Colonic mucosa (tissue), 4 donors: ENCODE measurements at places on chromosomes 5 and 9.

- DNase-seq = no peak
Observed at GRCh38 chr9:97873882-97874281, 20.9 kb downstream of the FOXE1 start.

GRCh38 chr5:157248821-157249470 is 17.0 kb upstream of the CYFIP2 start:
- peak; percentile 49 for DNase-seq

DNA sequence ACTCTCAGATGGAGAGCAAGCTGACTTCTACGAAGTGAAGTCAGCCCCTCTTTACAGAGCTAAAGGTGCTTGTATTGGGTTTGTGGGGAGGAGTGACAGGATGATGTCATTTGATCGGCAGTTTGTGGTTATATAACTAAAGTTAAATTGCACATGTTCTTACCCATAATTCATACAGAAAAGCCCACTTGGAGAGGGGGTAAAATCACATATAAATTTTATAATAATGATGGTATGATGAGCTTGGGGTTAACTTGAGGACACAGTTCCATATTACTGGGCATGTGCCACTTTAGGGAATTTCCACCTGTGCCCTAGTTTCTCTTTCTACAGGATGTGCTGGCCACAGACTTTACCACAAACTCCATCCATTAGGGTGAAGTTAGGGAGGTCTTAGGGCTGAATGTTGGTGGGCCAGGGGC is 1178.6 kb upstream of the CDH9 start:
- DNase-seq = no peak

GRCh38 chr9:81825846-81826516 is 102.2 kb upstream of the SPATA31D4 start:
- no peak for DNase-seq

DNA sequence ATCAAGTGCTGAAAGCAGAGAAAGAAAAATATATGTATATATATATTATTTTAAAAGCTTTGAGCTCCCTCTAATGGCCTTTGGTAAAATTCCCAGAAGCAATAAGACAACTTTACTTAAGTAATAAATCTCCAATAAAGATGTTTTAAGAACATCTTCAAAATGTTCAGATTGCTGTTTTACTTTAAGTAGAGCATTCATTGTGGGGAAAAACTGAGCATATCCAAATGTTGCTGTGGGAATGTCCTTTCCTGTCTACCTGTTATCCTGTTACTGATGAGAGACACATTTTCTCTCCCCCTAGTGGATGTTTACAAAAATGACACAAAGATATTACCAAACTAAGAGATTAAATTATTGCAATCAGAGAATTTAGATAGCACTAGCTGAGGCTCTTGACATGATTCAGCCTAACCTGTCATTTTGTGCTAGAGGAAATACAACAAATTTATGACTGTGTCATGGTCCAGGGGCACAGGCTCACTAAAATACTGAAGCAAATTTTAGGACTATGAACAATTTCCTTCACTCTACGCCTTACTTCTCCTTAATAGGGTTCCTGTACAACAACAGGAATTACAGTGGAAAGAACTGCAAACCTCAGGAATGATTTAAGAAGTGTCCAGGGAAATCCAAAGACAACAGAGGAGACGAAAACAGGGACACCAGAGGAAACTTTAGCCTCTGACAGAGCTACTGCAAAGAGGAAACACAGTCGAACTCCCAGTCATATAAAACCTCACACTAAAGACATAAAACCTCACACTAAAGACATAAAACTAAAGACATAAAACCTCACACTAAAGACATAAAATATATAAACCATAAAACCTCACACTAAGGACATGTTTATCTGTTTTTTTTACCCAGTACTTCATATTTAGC is 24.3 kb upstream of the PRRC1 start:
- no peak for DNase-seq

DNA sequence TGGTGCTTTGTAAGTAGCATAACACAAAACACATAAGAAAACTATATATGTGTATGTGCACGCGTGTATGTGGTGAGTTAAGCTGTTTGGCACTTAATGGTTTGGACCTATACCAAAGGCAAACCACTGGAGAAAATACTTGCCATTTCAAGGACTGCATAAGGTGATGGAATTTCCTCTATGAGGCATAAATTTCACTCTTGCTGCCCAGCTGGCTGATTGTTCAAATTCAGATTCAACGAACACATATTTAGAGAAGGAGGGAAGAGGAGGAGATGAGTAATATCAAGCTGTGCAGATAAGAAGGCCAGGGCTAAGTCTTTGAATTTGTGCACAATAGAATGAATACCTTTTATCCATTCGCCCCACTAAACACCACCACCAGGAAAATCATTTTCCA is 470.6 kb upstream of the MPDZ start:
- no peak for DNase-seq
